ENCODE measurements at places on chromosomes 1 and 21.

DNA sequence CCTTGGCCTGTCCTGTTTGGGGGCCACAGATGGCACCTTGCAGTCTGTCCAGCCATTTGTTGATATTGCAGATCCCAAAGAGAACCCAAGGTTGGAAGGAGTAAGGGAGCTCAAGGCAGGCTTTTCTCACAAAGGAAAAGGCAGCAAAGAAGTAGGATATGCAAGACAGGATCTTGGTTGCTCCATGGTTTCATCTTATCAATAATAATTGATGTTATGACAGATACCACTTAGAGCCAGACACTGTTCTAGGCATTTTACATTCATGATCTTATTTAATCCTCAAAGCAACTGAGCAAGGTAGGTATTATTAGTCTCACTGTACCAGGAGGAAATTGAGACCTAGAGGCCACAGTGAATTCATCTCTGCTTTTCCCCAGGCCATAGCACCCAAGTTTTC is 28.8 kb downstream of the BATF3 start:
- no peak for DNase-seq

- no peak for DNase-seq
Observed at GRCh38 chr1:59994302-59995198, 68.0 kb upstream of the CYP2J2 start.

GRCh38 chr1:182676274-182676673 is 8.1 kb downstream of the RGS8 start:
- DNase-seq = peak; percentile 17

DNA sequence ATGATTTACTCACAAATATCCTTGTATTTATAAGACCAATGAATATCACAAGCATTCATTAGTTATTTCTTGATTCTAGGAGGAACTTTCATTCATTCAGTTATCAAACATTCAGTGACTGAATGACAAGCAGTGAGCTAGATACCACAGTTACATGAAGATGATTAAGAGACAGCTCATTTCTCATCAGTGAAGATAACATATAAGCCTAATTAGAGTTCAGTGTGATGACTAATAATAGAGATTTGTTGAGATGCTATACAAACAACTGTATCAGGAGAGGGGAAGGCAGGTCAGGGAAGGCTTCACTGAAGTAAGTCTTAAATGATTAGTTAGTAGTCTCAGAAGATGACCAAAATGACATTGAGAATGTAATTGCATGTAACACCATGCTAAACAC is 14.6 kb upstream of the C1orf105 start:
- DNase-seq = no peak

GRCh38 chr1:240720976-240721375 is 109.0 kb upstream of the GREM2 start:
- DNase-seq = no peak

- DNase-seq = no peak
Observed at GRCh38 chr1:90820745-90821144, 103.6 kb upstream of the BARHL2 start.

GRCh38 chr1:41914516-41914915 is 4.2 kb downstream of the HIVEP3 start:
- DNase-seq = peak; percentile 39

DNA sequence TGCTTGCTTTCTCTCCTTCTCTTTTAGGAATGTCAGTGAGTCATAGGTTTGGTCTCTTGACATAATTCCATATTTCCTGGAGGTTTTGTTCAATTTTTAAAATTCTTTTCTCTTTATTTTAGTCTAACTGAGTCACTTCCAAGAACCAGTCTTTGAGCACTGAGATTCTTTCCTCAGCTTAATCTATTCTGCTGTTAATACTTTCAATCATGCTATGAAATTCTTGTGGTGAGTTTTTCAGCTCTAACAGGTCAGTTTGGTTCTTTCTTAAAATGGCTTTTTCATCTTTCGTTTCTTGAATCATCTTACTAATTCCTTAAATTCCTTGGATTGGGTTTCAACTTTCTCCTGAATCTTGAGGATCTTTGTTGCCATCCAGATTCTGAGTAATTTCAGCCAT is 321.0 kb downstream of the PTBP2 start:
- no peak for DNase-seq

DNA sequence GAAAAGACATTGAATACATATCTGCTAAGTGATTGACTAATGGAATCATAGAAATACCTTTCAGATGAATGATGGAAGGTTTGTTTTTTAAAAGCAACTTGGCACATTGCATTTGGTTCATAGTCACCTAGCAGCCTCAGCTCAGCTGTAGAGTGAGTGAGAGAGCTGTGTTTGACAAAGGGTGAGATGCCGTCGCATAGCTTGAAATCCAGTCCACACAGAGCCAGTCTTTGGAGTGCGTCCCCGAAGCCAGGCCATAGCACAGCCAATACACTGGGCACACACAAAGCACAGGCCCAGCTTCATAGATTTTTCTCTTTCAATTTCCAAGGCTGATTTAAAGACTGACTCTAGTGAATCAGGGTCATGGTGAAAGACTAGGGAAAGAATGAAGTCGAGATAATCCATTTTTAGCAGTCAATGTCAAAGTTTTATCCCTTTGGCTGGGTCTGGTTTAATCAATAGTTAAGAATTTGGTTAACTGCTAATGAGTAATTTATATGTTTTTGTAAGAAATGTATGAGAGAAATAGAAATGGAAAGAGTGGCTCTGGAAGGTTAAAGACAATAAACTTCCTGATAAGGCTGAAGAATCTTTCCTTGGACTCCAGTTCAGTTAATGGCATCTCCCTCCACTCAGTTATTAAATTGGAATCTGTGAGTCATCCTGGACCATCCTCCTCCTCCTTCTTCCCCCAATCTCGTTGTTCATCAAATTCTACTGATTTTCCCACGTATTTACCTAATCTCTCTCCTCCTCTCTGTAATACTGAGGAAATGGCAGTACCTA is 101.2 kb upstream of the IRF2BP2 start:
- no peak for DNase-seq

- DNase-seq = peak; percentile 70
Observed at GRCh38 chr1:1136547-1137230, 20.8 kb upstream of the C1orf159 start.

- DNase-seq = no peak
Observed at GRCh38 chr1:40383095-40383487, 9.6 kb downstream of the SMAP2 start.

DNA sequence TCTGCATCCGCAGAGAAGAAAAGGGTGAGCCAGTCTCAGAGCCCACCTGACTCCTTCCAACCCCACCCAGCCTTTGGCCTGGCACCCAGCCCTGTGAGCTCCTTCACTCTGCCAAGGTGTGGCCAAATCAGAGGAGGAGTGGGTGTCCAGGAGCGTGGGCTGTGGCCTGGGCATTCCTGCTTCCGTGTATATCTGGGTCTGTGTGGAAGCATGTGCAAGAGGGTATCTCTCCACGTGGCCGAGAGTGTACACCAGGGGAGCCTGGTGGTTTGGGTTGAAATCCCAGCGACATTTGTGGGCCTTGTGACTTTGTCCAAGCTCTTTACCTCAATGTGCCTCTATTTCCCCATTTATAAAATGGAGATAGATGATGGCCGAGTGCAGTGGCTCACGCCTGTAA is 29.8 kb downstream of the CDCP2 start:
- no peak for DNase-seq

GRCh38 chr21:17889171-17889570 is 70.0 kb upstream of the C21orf91 start:
- no peak for DNase-seq

DNA sequence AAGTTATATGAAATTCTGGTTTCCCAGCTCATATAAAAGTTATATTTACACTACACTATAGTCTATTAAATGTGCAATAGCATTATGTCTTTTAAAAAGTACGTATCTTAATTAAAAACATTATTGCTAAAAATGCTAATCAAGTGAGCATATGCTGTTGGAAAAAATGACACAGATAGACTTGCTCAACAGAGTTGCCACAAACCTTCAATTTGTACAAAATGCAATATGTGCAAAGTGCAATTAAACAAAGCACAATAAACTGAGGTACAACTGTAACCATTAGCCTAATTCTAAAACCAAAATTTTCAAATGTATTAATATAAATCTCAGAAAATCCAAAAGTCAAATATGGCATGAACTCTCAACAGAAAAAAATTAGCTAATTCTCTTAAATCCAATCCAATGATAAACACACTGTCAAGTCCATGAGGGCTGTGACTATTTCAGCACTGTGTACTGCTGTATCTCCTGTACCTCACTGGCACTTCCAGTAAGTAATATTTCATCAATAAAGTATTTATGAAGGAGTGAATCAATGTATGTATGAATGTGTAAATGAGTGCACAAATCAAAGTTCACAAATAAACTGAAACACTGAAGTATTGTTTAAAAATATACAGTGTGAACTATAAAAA is 116.3 kb downstream of the AKT3 start:
- DNase-seq = no peak

DNA sequence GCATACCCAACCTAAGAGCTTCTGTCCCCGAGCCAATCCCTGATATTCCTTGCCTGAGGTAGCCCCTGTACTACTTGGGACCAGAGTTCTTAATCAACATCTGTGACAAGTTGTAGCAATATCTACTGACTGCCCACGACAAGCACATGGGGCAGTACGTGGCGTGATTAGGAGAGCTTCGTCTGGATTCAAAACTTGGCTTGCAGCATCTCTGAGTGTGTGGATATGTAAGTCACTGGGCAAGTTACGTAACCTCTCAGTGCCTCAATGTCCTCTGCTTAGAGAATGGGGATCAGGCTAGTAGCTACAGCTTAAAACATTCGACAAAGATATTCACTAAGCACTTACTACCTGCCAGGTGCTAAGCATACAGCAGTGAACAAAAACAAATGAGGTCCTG is 5.0 kb downstream of the HSPG2 start:
- no peak for DNase-seq

DNA sequence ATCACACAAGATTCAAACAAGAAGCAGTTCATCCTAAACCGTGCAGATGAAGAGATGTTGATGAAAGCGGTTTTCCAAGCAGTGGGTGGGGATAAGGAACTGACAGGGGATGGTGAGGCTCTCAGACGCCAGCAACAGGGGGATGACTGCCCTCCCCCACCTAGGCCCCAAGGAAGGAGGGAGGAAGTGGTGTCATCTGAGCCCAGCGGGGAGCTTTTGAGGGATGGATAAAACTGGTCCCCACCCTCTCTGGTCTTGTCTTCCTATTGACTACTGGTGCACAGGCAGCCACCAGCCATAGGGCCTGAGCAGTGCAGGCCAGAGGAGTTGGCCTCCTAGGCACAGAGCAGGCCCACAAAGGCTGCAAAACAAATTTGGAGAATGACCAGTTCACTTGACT is 175.5 kb downstream of the HUNK start:
- DNase-seq = no peak

GRCh38 chr1:241822846-241823245 is 25.2 kb upstream of the EXO1 start:
- no peak for DNase-seq

DNA sequence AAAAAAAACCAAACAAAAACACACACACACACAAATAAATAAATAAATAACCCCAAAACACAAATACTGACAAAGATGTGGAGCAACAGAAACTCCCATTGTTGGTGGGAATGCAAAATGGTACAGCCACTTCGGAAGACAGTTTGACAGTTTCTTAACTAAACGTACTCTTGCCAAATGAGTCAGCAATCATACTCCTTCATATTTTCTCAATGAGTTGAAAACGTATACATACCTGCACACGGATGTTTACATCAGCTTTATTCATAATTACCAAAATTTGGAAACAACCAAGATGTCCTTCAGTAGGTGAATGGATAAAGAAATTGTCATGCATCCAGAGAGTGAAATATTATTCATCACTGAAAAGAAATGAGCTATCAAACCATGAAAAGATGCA is 23.5 kb downstream of the ASAP3 start:
- no peak for DNase-seq

- DNase-seq = no peak
Observed at GRCh38 chr1:198086051-198086745, 70.6 kb upstream of the NEK7 start.
